ENCODE measurements at places on chromosomes 16 and 17. TPM values are rescaled to one million over a fixed set of nuclear protein-coding genes. Genes with fewer than 3 reads are reported as not detected.

Gene ZNF385C
- total RNA-seq: 0.42 TPM

Gene PRKCB
- total RNA-seq: 15.6 TPM

Gene LRRC37A
- 1.2 TPM for total RNA-seq

Gene RUNDC1
- total RNA-seq: 19.1 TPM

Gene EVI2A
- total RNA-seq: 2.5 TPM

Gene SLC5A10
- not detected for total RNA-seq

Gene IL17C
- not detected for total RNA-seq

Gene FNDC8
- not detected for total RNA-seq
